Uterus (tissue), 4 donors: ENCODE measurements at places on chromosomes 6 and 20. TPM values are rescaled to one million over a fixed set of nuclear protein-coding genes. Genes with fewer than 3 reads are reported as not detected.

Gene HCRTR2
- total RNA-seq = not detected

Gene SYNDIG1
- total RNA-seq = 0.51 TPM

Gene GGTLC1
- total RNA-seq = not detected

Gene KDM1B
- 10.6 TPM for total RNA-seq

Gene DYNLT2
- 2.7 TPM for total RNA-seq

Gene CCN2
- total RNA-seq = 183 TPM

Gene OPRM1
- not detected for total RNA-seq

Gene WFDC12
- not detected for total RNA-seq

Gene LY6G5C
- total RNA-seq = not detected

- no peak for DNase-seq
Measured at GRCh38 chr6:128491610-128492206, 28.7 kb downstream of the PTPRK start.

- no peak for DNase-seq
Measured at GRCh38 chr6:147205690-147206600, 1.7 kb downstream of the STXBP5 start.

DNA sequence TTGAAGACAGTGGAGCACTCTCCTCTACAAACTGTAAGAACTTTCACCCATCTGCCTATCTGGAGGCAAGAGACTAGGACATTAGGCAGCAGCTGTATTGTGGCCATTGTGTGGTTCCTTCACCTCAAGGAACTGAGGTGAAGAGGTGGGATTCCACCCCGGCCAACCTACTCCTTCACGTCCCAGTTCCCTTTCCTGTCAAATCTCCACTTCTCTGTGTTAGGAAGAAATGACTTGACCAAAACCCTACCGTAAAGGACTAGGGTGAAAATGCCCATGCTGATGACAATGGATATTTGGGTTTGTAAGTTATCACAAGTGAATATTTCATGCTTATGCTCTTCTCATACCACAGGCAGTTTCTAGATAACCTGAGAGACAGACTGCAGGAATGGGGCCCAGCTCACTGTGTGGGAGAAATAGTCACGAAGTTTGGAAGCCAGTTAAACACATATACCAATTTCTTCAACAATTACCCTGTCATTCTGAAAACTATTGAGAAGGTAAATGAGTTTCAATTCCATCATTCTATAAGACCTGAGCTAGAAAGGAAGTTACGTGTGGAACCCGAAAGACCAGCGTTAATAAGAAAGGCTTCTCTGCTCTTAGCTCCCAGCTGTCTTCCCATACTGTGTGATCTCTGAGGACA is 86.6 kb downstream of the ECT2L start:
- DNase-seq = no peak

GRCh38 chr6:33926451-33926850 is 122.6 kb upstream of the MLN start:
- DNase-seq = no peak

DNA sequence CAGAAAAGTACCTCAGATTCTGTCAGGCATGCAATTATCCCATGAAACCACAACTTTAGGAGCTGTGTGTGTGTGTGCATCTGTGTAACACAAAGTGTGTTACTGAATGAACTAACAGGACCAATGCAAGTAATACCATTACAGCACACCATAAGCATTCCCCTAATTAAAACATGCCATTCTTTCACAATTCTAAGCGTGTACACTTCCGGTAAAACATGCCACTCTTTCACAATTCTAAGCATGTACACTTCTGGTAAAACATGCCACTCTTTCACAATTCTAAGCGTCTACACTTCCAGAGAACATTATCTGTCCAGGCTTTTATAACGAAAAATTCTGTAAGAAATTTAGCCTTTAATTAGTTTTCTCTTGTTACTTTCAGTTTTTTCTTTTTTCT is 238.2 kb downstream of the GMDS start:
- no peak for DNase-seq

GRCh38 chr6:42629845-42630244 is 66.0 kb downstream of the UBR2 start:
- no peak for DNase-seq

DNA sequence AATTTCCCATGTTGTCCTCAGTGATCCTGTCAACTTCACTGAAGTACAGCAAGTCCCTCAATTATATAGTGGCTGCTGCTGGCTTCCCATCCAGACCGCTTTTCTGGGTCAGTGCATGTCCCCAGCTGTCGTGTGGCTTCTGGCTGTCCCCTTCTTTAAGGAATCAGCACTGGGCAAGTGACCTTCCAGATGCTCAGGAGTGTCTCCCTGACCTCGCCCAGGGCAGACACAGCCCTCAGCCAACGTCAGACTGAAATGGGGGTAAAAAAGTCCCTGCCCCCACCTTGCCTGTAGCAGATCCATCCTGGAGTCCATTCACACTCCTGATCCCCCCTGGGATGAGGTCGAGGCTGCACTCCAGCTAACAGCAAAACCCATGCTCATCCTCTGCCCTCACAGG is 23.7 kb downstream of the OVOL2 start:
- no peak for DNase-seq

- DNase-seq = no peak
Measured at GRCh38 chr20:37406010-37406998, 60.4 kb downstream of the SRC start.

- no peak for DNase-seq
Measured at GRCh38 chr6:5497896-5498578, 236.7 kb downstream of the FARS2 start.

GRCh38 chr20:35592339-35592974 is 23.2 kb upstream of the SPAG4 start:
- DNase-seq = no peak

DNA sequence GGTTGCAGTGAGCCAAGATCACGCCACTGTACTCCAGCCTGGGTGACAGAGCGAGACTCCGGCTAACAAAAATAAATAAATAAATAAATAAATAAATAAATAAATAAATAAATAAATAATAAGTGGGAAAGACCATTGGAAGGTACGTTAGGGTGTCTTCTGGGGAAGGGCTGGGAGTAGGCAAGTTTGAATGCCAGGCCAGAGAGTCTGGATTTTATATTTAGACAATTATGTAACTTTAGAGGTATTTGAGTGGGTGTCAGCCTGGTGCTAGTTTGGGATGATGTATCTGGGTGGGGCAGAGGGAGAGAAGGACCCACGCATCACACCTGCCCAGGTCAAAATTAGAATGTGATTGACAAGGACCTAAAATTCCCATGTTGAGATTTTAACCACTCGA is 108.5 kb upstream of the PRND start:
- DNase-seq = no peak

DNA sequence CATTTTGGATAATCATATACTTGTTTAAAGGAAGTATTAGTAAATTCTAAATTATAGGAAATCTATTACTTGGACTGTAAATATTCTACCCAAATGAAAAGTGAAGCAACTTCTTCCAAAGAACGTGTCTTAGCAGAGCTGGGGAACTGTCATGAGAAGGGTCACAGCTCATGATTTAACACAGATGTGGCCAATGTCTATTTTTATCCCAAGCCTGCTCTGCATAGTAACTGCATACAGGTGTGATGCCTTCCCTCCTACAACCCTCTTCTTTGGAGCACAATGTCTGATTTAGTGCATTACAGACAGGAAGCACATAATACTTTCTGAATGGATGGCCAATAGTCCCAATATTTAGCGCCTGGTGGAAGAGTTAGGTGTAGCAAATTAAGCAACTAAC is 138.7 kb upstream of the THEMIS start:
- DNase-seq = no peak

GRCh38 chr6:21438986-21439352 is 154.6 kb upstream of the SOX4 start:
- no peak for DNase-seq

DNA sequence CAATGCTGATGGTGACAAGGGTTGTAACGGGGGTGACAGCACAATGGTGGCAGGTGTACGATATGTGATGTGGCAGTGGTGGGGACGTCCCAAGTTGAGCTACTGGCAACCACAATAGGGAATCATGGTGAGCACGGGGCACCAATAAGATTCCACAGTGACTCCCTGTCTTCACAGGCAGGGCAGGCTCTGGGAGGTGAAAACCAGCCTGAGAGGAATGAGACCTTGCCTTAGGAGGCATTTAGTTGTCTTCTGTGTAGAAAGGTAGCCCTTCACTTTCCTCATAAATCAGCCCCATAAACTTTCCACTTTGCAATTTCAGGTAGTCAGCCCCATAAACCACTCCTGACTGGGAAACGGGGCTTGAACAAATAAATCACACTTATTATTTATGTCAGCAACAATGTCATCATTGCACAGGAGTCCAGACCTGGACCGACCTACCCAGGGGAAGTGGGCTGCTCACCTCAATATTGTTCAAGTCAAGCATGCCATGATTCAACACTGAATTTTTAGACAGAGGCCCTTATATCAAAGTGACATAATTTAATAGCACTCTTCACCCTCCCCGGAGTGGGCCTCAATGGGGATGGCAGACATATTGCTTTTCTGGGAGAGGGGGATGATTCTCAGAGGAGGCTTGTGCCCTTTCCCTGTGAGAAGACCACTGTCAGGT is 150.8 kb downstream of the CDC5L start:
- DNase-seq = no peak

DNA sequence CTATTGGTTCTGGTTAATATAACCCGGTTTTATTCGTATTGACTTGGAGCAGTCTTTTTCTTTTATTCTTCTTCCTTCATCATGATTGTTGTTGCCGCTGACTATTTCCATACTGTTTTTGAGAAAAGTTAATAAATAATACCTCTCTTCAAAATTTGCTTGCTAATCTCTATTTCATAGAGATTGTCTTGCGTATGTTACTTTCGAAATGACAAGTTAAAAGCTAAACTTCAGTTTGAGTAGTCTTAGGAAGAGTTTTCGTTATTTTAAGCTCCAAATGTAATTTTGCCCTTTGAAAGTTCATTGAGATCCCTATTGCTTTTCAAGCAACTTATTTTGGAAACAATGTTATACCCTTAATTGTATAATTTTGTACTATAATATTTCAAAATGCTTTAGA is 36.4 kb downstream of the DCBLD1 start:
- no peak for DNase-seq

GRCh38 chr6:158268361-158269147 is 43.7 kb upstream of the TULP4 start:
- no peak for DNase-seq

GRCh38 chr6:111184827-111185532 is 97.7 kb downstream of the SLC16A10 start:
- no peak for DNase-seq

DNA sequence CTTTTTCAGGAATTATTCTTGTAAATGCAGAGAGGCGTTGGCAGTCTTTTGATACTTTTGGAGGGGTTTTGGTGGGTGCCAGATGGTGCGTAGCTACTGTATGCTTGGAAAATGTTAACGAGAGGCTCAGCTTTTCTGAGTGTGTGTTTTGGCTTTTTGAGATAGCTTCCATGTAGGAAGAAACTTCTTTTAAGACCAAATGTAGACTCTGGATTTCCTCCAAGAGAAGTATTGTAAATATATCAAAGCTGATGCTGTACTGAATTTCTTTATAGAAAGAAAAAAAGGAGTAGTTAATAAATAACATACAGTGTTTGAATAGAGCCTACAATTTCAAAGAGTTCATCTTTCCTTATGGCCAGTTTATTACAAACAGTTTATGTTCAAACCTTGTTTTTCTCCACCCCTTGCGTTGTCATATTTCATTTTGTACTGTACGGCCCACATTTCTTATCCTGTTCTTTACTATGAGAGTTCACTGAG is 16.7 kb downstream of the TIAM2 start:
- no peak for DNase-seq

- DNase-seq = no peak
Measured at GRCh38 chr6:108797951-108798669, 50.1 kb upstream of the ARMC2 start.

DNA sequence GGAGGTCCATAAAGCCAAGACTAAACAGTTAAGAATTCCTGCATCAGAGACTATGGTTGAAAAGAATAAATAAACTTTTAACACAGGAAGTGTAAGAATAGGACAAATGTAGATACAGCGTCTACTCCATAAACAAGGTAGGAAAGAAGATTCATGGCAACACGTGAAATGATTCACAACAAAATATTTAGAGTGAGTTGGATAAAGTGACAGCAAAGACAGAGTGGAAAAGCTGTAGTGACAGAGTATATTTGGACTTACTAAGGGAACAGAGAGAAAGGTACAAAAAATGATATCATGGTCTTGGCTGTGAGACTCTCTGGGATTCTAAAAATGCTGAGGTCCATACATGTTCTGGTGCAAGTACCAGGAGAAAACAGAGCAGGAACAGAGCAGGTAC is 21.9 kb upstream of the KIAA0408 start:
- no peak for DNase-seq

DNA sequence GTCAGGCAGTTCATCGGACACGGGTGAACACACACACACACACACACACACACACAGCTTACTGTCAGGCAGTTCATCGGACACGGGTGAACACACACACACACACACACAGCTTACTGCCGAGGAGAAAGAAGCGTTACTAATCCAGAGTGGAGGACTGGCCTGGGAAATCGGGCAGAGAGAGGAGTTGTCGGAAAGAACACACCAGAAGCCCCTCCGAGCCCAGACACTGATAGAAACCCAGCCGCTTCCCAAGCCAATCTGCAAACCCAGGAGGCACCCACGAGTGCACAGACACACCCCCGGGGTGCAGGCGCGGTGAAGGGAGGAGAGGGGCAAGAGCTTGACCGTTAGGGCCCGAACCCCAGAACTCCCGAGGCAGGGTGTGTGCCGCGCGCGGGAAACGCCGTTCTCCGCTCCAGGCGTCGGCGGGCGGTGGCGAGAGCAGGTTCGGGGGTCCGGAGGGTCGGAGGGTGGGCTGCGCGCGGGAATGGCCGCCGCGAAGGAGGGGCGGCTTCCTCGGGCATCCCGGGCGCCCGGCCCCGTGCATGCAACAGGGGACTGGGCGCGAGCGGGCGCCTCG is 636 bp downstream of the ELOVL2 start:
- DNase-seq = no peak

DNA sequence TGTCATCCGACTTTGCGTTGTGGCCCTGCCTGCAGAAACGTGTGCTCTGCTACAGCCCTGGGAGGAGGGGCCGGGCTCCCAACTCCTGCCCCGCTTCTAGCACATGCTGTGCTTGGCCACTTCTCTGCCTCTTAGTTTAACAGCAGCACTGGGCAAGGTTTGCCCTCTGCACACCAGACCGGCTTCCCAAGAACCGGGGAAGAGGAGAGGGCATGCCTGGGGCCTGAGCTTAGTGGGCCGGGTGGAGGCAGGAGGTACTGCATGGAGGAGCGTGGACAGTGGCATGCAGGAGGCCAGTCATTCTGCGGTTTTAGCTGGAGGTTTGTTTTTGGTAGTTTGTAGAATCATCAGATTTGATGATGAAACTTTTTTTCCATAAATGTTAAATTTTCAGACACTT is 45.5 kb downstream of the CEP43 start:
- DNase-seq = no peak

DNA sequence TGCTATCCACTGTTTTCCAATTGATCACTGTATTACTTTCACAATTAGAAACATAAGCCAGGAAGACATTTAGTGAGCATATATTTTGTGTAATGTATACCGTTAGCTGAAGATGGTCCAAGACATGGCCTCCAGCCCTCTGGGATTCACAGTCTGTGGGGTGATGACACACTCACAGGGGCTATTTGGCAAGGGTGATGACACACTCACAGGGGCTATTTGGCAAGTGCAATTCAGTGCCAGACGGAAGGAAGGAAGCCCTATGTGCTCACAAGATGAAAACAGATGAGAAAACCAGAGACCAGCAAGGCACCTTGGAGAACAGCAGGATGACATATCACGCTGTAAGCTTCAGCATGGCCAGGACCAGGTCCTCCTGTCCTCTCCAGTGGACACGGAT is 183.7 kb downstream of the MBOAT1 start:
- no peak for DNase-seq
